ENCODE measurements at places on chromosomes 4 and X. TPM values are rescaled to one million over a fixed set of nuclear protein-coding genes. Genes with fewer than 3 reads are reported as not detected.

The TAB3 gene
- polyA plus RNA-seq = 55.6 TPM

The ZNF630 gene
- polyA plus RNA-seq = 2.5 TPM

The SLIT2 gene
- polyA plus RNA-seq = 2.4 TPM

The NKX6-1 gene
- not detected for polyA plus RNA-seq

GRCh38 chr4:84481860-84482245 is 17.2 kb downstream of the NKX6-1 start:
- no peak for DNase-seq

DNA sequence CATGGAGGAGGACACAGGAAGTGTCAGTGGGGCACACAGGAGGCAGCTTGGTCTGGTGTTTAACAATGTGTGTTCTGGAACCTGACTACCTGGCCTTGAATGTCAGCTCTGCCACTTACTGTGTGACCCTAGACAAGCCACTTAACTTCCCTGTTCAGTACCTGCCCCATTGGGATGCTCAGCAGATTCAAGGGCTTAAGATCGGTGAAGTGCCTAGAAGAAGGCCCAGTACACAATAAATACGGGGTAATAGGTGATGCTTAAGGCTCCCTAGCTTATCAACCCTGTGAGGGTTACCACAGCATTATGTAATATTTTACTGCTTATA is 1.6 kb upstream of the CHIC2 start:
- DNase-seq = no peak

DNA sequence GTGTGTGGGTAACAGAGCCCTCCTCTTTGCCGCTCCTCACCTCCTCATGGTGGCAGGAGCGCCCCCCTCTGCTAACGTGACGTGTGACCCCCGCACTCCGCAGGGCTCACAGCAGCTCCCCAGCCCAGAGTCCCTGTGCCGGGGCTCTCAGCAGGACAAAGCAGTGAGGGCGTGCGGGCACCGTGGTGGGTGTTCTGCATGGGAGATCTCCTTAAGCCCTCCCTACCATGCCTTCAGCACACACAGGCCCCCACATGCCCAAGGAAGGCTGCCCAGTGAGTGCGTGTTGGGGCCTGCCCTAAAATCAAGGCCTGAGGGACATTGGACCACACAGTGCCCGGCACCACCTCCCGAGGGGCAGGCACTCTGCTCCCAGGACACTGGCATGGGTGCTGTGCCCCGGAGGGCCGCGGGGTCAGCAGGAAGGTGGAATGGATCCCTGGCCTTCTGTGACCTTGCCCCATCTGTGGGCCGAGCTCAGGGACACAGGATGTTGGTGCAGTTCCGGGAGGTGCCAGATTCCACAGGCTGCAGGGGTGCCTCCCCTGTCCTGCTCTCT is 10.1 kb downstream of the PSAPL1 start:
- DNase-seq = no peak

- no peak for DNase-seq
These were observed 413.5 kb upstream of the GRIA3 start for GRCh38 chrX:122770581-122770980.
